Muscle of arm (tissue), 14 donors: ENCODE measurements at places on chromosomes 4 and X. TPM values are rescaled to one million over a fixed set of nuclear protein-coding genes. Genes with fewer than 3 reads are reported as not detected.

DNA sequence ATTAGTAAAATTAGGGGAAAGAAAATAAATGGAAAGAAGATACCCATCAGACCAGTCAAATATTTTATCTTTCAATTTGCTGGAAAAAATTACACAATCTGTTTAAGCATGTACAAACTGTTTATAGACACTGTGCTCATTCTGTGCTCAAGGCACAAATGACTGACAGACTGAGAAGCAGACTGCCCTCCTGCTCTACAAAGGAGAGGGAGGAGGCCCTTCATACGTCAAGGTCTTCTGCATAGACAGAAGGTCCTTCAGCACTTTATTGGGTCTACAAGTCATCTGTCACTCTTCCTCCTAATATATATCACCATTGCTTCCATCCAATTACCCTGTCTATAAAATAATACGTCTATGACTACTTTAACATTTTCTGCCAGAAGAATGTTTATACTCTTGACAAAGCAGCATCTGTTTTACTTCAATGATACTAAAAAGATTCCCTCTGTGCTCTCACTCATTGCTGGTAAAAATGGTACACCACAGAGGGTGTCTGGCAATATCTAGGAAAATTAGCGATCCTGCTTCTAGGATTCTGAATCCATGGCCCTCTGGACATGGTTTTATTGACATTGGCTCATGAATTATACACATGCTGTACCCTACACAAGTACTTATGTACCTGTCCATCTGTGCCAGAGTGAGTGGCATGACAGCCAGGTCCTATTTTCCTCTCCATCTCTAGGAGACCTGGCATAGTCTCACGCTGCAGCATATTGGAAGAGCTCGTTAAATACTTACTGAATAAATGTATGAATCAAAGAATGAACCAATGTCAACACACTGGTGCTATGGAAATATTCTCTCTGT lies 11.3 kb downstream of the SLC10A6 start:
- no peak for DNase-seq

GRCh38 chr4:59553063-59553720 lies 1646.9 kb upstream of the ADGRL3 start:
- no peak for DNase-seq

DNA sequence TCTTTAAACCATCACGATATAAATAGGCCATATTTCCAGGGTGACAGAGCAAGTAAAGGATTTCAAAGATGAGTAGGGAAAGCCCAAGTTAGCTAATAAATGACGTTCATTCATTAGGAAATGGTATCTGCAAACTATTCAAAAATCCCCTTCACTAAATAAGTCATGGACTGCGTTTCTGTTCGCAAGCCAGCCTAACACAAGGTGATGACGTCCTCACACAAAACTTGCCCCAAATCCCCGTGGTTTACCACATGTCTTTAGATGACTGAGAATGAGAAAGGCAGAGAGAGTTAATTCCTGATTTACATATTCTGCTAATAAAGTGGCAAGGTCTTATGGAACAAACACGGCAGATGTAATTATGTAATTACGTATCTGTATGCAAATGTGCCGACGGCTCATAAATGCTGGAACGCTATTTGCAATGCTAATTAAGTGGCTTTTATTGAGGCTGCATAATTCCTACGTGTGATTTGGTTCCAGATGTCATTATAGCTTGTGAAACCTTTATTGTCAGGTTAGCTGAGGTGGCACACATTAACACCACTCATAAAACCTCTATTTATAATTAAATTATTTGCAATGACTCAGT lies 437.7 kb upstream of the FRG1 start:
- no peak for DNase-seq

- no peak for DNase-seq
Measured at GRCh38 chrX:37315511-37316248, 33.5 kb upstream of the PRRG1 start.

GRCh38 chr4:110994781-110995180 lies 371.9 kb upstream of the PITX2 start:
- no peak for DNase-seq

GRCh38 chrX:21476909-21477308 lies 102.7 kb downstream of the CNKSR2 start:
- DNase-seq, result no peak

- no peak for DNase-seq
Measured at GRCh38 chr4:6258741-6259140, 10.9 kb upstream of the WFS1 start.

GRCh38 chr4:72022553-72022952 lies 9.2 kb upstream of the NPFFR2 start:
- no peak for DNase-seq

- peak; percentile 70 for DNase-seq
Measured at GRCh38 chrX:155056877-155057792, 13.8 kb downstream of the CMC4 start.

GRCh38 chrX:137032841-137033773 lies 688 bp downstream of the GPR101 start:
- DNase-seq, result no peak

GRCh38 chr4:42197341-42197740 lies 44.9 kb upstream of the BEND4 start:
- DNase-seq, result no peak

- DNase-seq, result no peak
Measured at GRCh38 chr4:4693258-4693657, 151.4 kb upstream of the STX18 start.

GRCh38 chr4:44670506-44671199 lies 7.6 kb upstream of the GUF1 start:
- DNase-seq, result no peak

DNA sequence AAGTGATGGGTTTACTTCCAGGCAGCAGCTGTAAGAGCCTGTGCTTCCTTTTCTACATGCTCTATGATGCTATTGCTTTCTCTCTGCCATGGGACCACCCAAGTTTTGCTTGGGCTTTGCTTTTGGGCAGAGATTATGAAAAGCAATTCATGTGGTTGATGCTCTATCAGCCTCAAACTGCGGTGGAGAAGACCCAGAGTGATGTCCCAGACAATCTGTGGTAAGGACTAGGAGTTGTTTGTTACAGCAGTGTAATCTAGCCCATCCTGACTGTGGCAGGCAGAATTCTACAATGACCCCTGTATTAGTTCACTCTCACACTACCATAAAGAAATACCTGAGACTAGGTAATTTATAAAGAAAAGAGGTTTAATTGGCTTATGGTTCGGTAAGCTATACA lies 9.2 kb upstream of the CYTL1 start:
- no peak for DNase-seq

- DNase-seq, result no peak
Measured at GRCh38 chr4:105462576-105462975, 11.3 kb downstream of the PPA2 start.

DNA sequence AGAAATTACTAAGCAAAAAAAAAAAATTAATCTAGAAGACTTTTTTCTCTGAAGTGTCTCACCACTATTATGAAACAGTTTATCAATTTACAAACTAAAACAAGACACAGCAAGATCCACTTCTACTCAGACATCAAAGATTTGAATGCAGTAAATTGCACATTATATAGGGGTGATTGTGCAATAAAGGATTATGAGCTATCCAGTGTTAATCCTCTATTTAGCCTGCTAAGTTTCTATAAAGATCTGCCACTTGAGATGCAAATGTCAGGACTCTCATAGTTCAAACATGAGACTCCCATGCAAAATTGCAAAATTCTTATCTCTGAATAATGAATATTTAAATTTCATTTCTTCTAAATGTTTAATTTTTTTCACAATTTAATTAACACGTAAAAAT lies 2.2 kb downstream of the TECRL start:
- no peak for DNase-seq

GRCh38 chrX:40772290-40772689 lies 36.9 kb upstream of the MED14 start:
- no peak for DNase-seq

- DNase-seq, result no peak
Measured at GRCh38 chr4:77235289-77235854, 78.4 kb downstream of the CCNG2 start.

DNA sequence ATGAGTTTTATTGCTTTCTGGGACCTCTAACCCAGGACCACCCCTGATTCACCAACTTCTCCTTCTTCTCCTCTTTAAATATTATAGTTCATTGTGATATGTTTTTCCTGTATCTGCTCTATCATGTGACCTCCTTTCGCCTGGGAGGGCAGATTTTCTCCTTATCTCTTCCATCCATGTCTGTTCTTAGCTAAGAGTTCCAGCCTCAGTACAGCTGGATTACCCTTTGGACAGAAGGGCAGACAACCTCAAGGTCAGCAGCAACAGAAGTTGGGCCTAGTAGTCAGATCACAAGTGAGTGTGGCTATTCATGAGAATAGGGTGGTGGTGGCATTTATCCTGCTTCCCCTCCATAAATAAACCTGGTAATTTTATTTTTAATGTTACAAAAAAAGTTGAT lies 5.7 kb upstream of the XK start:
- no peak for DNase-seq

- DNase-seq, result no peak
Measured at GRCh38 chr4:174362340-174362739, 78.6 kb downstream of the CEP44 start.

- no peak for DNase-seq
Measured at GRCh38 chr4:42070463-42070862, 80.1 kb downstream of the SLC30A9 start.

DNA sequence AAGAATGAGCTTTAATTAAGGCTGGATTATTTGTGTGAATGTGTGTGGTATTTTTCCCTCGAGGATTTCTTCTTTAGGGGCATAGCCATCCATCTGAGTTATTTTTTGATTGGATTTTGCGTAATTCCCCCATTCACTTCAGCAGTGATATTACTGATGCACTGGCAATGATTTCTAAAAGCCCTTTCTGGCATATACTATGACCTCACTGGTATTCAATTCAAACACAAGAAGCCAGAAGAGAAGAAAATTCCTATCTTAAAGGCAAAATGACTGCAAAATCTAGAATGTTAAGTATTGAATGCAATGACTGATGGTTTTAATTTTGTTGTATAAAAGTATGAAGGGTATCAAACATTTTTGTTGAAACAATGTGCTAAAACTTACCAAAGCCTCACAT lies 71.1 kb upstream of the DDIT4L start:
- no peak for DNase-seq

DNA sequence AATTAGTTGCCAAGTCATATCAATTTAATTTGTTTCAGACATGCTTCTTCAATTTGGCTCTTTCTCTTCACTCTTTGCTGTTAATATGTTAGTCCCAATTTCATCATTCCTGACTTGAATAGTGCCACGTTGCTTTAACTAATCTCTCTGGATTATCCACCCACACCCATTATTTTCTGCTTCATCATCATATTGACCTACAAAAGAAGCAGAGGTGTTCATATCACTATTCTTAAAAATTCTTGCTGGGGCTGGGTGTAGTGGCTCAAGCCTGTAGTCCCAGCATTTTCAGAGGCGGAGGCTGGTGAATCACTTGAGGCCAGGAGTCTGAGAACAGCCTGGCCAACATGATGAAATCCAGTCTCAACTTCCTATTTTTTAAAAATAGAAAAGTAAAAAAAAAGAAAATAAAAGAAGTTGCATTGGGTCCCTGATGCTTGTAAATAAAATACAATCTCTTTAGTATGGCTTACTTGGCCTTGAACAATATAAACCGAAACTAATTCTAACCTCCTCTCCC lies 65.7 kb upstream of the KCNIP4 start:
- DNase-seq, result no peak

- no peak for DNase-seq
Measured at GRCh38 chr4:77167866-77168265, 10.9 kb downstream of the CCNG2 start.

- DNase-seq, result no peak
Measured at GRCh38 chr4:126890994-126891393, 741.8 kb upstream of the INTU start.

GRCh38 chr4:81516241-81516640 lies 44.5 kb upstream of the RASGEF1B start:
- DNase-seq, result no peak

DNA sequence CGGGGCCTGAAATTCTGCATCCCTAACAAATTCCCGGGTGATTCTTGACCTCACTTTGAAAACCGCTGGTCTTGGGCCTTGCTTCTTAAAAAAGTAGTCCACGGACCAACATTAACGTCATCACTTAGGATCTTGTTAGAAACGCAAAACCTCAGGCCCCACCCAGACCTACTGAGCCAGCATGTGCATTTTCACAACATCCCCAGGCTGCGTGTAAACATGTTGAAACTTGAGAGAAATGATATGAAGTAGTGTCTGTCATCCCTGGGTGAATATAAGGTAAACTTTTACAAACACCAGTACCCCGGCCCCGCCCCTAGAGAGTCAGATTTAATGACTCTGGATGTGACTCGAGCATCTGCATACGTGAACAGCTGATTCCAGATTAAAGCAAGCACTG lies 33.7 kb downstream of the SORBS2 start:
- DNase-seq, result no peak

GRCh38 chr4:157045507-157046127 lies 30.3 kb upstream of the GLRB start:
- peak; percentile 29 for DNase-seq

- no peak for DNase-seq
Measured at GRCh38 chrX:100928660-100929613, at the start of gene XKRX. Gene XKRX, minus strand, starts transcription at chrX:100928917. Its CDS starts 613 bp downstream, at chrX:100928304.

DNA sequence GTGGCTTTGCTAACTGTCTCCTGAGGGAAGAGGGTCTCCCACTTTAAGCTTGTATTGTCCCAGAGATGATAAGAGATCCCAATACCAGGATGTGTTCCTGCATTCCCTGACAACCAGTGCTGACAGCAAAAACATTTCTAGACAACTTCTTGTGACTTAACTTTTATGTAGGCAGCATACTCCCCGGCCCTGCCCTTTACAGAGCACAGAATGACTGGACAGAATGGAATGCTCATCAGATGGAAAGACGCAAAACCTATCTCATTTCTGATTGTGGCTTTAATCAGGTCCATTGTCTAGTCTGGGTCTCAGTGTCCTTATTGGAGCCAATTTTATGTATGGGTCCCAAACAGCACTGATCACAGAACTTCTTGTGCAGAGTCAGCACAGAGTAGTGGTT lies 18.2 kb upstream of the PLAC1 start:
- no peak for DNase-seq

- peak; percentile 62 for DNase-seq
Measured at GRCh38 chrX:118116713-118117550, at the start of gene KLHL13. Gene KLHL13, minus strand, starts transcription at chrX:118116810. Its CDS starts 88,337 bp downstream, at chrX:118028473.

DNA sequence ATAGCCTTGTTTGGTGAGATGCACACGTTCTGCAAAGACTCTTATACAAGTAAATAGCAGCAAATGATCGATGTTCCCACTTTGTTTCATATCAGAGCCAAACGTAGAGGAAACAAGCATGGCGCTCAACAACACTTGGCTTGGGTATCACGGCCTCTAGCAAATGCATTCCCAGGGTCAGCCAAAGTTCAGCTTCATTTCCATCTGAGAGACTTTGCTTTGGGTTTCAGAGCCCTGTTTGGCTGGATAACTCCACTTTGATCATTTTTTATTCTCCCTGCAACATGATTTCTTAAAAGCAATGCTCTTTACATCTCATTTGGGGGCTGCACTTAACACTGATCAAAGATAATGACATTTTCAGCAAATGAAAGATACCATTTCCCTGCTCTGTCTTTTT lies 199.2 kb upstream of the FAM9B start:
- peak; percentile 56 for DNase-seq

GRCh38 chr4:22625311-22625710 lies 67.4 kb upstream of the GBA3 start:
- DNase-seq, result no peak

CXXC4 gene
- polyA plus RNA-seq, result 9.5 TPM

VSIG4 gene
- 12.8 TPM for polyA plus RNA-seq

PRRG3 gene
- polyA plus RNA-seq, result 30.9 TPM

DMP1 gene
- not detected for polyA plus RNA-seq

SCOC gene
- polyA plus RNA-seq, result 64.2 TPM

ARMCX2 gene
- 154 TPM for polyA plus RNA-seq

FAM13A gene
- 46.2 TPM for polyA plus RNA-seq

PCDH18 gene
- polyA plus RNA-seq, result not detected

FATE1 gene
- 1.8 TPM for polyA plus RNA-seq

MAGEA6 gene
- not detected for polyA plus RNA-seq

GALNTL6 gene
- 2.6 TPM for polyA plus RNA-seq
